ENCODE measurements at places on chromosomes 7 and 10.

DNA sequence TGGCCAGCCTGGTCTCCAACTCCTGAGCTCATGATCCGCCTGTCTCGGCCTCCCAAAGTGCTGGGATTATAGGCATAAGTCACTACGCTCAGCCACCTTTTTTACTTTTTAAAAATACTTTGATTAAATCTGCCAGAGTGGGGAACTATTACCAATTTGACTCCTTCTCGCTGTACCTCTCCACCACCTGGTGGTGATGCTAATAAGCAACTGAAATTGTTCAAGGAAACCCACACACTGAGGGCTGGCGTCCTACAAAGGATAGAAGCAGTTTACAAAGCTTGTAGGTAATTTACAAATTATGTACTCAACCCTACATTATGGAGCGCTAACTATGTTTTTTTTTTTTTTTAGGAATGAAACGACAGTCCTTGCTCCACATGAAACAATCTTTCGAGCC, 111.1 kb downstream of the CPED1 start:
- no peak for DNase-seq

GRCh38 chr7:81473236-81473635, 296.6 kb downstream of the HGF start:
- DNase-seq: no peak

DNA sequence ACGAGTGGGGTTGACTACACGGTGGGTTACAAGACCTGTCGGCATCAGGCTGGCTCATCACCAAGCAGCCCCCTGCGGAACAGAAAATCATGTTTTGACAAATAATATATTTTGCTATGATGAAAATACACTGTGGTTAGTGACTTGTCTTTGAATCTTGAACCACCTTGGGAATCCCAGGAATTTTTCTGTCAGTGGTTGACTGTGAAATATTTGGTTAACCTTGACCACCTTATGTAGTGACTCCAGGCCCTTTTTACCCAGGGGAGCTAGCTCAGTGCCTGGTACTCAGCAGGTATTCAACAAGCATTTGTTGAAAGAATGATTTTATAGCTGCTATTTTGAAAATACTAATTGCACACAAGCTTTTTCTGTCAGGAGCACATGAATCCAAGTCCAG, 406.0 kb downstream of the PHF14 start:
- no peak for DNase-seq

DNA sequence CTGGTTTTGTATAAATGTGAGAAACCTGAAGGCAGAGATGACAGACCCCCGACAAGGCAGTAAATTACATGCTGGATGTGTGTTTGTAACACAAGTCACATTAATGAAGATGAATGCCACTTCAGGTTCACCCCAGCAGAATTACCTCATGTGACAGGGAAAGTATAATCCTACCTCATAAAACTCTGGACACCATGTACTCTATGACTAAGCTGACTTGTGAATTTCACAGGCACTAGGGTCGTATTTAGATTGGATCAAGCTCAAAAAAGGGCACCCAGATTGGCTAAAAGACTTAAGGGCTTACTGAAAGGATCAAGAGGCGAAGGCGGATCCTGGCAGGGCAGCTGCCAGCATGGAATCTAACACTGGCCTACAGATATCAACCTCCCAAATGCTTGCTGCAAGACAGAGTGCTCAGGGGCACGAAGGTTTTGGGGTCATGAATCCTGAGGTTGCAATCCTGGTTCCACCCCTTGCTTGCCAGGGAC, 161.4 kb downstream of the PIP4K2A start:
- DNase-seq: peak; percentile 10

DNA sequence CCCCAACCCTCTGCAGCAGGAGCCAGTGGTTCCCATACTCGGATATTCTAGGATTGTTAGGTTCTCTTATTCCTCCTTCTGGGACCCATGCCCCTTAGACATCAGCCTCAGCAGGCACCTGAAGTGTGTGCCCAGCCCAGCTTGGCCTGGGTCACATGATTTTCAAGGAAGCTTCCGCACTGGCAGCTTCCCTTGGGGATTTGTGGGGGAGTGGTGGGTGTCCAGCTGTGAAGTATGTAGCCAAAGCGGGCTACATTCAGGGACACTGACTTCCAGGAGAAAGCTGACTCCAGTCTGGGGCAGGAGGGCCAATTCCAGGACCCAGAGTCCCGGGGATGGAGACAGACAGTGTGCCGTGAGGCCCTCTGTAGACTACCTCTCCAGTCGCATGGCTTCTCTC, 1.3 kb downstream of the LDB1 start:
- DNase-seq: peak; percentile 38

DNA sequence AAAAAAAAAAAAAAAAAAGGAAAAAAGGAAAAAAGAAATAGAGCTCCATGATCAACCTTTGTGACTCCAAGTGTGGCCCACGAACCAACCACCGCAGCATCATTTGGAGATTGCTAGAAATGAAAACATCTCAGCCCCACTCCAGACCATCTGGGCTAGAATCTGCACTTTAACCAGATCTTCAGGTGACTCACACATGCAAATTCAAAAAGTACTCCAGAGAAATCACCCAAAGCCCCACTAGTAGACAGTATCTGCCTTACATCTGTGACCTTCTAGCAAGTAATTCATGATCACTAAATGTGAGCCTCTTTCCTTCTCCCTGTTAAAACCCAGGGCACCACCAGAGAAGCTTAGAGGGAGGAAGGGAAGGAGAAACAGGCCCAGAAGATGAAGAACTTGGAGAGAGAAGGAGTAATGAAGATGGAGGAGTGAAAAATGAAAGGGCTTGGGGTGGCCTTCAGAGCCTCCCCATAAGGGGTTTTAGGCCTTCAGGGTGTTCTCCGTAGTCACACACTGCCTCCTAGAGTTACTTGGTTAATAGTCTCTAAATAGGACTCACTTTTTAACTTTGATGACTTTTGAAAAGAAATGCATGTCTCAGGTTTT, 94.0 kb downstream of the SLC37A3 start:
- DNase-seq: no peak

- no peak for DNase-seq
These were observed 366.5 kb upstream of the AKR1E2 start for GRCh38 chr10:4459531-4459930.

GRCh38 chr7:26479581-26479980, 187.9 kb downstream of the SNX10 start:
- no peak for DNase-seq

DNA sequence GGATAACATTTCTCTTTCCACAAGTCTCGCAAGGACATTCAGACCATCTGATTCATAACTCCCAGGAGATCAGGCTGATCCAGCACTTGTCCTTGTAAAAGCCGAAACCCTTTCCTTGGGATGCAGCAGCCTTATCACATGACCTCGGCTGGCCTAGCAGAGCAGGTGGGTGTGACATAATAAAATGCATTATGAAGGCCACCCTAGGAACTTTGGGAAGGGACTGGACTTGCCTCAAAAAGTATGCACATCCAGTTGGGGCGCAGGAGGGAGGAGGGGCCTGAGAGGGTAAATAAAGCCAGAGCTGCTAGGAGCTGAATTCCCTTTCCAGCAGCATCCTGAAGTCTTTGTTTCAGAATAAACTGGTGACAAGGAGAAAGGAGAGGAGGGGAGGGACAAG, 260.8 kb downstream of the SNX13 start:
- DNase-seq: peak; percentile 77

- DNase-seq: peak; percentile 74
These were observed 1.1 kb downstream of the RADIL start for GRCh38 chr7:4882169-4883032.

DNA sequence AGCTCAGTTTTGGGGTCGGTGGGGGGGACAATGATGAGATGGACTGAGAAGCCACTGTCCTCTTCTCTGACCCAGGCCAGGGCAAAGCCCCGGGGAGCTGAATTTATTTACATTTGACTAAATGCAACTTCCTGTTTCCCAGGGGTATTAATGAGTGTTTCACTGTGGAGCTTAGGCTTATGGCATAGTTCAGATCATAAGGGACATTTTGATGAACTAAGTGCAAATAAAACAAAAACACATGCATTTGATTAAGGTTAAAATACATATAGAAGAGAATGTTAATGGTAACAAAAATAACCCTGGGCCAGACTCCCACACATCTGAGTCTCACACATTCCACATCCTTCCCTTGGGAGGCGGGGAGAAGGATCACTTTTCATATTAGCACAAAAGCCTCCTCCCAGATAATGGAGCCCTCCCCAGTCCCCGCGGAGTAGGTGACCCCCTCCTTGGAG, 320.6 kb downstream of the FRMD4A start:
- DNase-seq: peak; percentile 82

- DNase-seq: no peak
These were observed 442.5 kb downstream of the RPS24 start for GRCh38 chr10:78476156-78476555.

DNA sequence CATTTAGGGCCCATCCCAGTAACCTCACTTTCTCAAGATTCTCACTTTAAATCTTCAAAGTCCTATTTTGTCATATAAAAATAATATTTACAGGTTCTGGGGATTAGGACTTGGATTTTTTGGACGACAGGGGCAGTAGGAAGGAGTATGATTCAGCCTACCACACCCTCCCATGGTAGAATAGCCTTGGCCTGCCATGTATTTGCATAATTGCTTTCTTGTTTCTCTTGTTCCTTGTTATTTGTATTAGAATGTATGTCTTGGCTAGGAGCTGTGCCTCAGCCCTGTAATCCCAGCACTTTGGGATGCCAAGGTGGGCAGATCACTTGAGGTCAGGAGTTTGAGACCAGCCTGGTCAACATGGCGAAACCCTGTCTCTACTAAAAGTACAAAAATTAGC, 92.5 kb downstream of the ELAPOR2 start:
- DNase-seq: no peak

GRCh38 chr7:46723003-46723402, 801.9 kb upstream of the IGFBP3 start:
- no peak for DNase-seq

- DNase-seq: peak; percentile 63
These were observed 1.9 kb downstream of the SLC29A4 start for GRCh38 chr7:5284304-5285281.

GRCh38 chr10:11197266-11197712, 179.6 kb downstream of the CELF2 start:
- DNase-seq: no peak

DNA sequence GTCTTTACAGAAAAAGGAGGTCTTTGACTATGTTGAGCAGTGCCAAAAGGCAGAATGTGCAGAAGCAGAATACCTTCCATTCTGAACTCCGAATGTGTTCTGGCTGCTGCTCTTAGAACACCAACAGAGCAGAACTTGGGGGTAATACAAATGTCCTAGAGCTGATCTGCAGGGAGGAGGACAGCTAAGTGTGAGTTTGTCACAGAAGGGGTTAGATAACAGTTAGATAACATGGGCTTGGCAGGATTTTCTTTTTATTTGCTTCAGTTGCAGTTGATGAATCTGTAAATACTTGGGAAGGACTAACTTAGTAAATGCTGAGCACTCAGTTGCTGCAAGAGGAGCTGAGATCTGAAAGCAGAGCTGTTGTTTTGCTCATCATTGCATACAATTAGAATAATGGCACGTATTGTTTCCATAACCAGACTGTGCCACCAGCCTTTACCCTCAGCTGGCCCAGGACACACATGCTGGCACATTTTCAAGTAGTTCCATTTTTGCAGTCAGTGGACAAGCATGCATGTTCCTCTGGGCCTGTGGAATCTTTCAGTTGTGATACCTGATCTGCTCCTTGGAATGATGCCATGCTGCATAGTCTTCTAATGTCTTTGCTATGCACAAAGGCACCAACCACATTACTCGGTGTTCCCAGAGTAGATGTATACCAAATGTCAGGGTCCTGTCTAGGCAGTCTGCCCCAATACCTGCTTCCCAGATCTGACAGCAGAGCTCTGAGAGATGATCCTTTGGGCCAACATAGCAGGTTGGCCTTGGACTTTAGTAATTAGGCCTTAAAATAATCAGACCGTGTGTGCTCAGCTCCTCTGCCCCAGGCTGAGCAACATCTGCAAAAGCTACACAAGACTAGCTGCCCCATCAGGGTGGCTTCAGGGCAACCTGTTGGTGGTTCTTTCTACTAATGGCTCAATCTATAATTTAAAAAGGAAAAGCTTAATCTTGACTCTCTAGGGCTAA, 55.7 kb downstream of the GSDME start:
- peak; percentile 93 for DNase-seq

GRCh38 chr10:96850825-96851224, 18.7 kb downstream of the LCOR start:
- no peak for DNase-seq

GRCh38 chr10:86583983-86584382, 62.4 kb upstream of the WAPL start:
- DNase-seq: no peak

DNA sequence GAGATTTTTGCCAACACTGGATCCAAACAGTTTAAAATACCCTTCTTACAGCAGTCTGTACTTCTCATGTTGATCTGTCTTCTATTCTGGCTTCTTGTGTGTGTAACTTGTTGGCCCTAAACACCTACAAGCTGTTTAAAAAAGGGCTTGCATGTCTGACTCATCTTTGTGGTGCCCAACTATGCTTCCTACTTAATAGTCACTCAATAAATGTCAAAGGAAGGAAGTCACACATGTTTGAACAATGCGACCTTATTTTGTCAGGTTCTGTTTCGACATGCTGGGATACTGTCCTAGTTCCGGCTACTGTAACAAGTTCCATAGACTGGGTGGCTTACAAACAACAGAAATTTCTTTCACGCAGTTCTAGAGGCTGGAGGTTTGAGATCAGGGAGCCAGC, 9.4 kb upstream of the GRK5 start:
- peak; percentile 53 for DNase-seq

DNA sequence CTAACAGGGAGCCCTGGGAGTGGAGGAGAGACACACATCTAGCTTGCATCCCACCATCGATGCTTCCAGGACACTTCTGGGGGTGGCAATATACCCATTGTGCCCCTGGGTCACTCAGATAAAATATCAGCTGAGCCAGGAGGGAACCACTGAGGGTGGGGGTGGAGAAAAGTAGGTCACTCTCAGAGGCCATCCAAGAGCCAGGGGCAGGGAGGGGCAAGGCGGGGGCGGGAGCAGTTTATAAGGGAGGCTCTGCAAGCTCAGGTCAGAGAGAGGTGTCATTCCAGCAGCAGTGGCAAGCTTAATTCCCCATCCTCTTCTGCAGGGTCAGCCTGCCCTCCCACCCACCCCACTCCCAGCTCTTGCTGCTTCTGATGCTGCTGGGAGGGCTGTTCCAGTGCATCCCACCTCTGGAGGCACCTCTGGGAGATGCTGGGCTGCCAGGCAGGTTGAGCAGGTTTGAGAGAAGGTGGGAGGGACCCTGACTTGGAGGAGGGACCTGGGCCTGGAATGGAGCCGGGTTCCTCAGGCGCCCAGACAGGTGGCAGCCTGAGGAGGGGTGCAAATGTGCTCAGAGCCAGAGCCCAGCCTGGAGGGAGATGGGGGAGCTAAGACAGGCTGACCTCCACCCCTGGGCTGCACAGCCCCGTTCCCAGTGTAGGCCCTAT, 20.1 kb upstream of the TLX1 start:
- DNase-seq: no peak

- DNase-seq: no peak
These were observed 37.8 kb upstream of the SHH start for GRCh38 chr7:155850001-155850436.

GRCh38 chr7:127738859-127739258, 86.9 kb downstream of the SND1 start:
- DNase-seq: no peak

DNA sequence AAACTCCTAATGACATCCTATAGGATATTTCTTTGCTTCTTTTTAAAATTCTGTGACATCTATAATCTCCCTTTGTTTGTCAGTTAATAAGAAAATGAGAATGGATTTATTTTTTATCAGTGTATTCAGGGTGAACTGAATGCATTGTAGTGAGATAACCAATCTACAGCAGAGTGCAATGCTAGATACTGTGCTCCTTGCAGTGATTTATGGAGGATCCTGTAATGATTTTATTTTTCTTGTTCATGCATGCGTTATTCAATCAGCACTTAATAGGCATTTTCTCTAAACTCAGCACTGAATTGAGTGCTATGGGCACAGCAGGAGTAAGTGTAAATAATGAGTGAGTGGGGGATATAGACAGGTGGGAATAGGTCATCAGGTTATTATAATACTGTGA, 253.9 kb downstream of the CDK14 start:
- DNase-seq: no peak

Measured in Daoy (cell line).